Iris pigment epithelial cell (primary cell): ENCODE measurements at places on chromosomes 13 and 19.

- DNase-seq, result peak; percentile 15
Observed at GRCh38 chr13:24033527-24034302, 126.8 kb upstream of the SPATA13 start.

DNA sequence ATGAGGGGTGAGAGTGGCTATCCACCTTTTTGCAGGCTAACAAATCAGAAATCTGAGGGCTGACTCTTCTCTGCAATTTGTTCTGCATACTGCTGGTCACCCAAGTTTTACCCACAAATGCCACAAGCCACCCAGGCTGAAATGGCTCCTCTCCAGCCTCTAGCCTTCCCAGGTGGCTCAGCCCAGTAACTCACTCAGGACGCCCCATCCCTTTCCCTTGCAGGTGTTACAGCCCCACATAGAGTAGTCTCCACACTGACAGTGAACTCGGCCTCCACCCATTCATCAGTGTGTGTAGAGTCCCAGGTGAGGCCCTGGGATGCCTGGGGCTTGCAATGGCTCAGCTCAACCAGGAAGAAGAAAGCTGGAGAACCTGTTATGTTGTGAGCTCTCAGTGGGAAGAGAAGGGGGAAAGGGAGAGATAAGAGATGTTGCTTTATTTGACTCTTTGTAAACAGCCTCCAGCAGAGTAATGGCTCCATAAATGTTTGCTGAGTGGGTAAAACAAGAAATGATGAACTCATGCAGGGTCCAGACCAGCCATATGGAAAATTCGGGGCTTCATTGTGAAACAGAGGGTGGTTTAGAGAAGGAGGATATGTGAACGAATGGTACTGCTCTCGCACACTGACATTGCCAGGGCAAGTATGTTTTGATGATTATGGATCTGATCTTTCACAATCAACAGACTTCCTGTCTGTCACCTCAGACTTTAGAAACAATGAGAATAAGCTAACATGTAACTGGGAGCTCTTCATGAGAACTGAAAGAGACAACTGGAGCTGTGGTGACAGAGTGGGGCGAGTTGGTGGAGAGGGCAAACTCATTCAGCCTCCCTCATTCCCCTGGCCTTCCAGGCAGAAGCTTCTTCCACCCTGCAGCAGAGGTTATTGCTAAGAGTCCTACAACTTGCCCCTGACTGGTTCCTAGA, 74.2 kb upstream of the RFC3 start:
- DNase-seq, result peak; percentile 25

DNA sequence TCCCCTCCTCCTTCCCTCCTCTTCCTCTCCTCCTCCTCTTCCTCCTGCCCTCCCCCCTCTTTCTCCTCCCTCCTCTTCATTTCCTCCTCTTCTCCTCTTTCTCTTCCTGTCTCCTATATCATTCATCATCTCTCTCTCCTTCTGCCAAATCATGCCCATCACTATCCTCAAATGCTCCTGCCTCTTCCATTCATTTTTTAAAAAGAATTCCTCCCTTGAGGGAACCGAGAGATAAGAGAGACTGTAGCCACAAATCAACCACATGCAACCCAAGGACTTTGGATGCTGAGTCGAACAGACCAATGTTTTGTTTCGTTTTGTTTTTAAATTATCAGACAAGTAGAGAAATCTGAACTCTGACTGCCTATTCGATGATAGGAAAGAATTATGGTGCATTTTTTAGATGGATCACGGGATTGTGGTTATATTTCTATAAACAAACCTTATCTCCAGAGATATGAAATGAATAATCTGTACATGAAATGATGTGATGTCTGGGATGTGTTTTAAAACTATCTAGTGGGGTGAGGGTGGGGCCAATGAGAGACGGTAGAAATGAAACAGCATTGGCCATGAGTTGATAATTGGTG, 9.5 kb upstream of the ZNF541 start:
- peak; percentile 89 for DNase-seq

DNA sequence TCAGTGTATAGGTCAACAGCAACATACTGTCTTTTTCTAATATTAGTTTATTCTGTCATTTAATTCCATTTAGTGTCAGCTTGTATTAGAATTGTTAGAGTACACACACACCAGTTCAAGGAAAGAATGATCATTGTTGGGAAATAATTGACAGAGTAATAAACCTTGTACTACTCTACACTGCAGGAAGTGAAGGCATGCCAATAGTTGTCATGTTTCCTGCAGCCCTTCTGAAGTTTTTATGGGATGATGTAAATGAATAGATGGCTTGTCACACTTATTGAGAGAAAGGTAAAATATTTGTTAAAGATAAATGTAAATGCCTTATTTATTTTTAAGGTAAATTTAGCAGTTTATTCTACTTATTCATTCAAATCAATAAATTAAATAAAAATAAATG, 306.9 kb upstream of the KLHL1 start:
- no peak for DNase-seq

DNA sequence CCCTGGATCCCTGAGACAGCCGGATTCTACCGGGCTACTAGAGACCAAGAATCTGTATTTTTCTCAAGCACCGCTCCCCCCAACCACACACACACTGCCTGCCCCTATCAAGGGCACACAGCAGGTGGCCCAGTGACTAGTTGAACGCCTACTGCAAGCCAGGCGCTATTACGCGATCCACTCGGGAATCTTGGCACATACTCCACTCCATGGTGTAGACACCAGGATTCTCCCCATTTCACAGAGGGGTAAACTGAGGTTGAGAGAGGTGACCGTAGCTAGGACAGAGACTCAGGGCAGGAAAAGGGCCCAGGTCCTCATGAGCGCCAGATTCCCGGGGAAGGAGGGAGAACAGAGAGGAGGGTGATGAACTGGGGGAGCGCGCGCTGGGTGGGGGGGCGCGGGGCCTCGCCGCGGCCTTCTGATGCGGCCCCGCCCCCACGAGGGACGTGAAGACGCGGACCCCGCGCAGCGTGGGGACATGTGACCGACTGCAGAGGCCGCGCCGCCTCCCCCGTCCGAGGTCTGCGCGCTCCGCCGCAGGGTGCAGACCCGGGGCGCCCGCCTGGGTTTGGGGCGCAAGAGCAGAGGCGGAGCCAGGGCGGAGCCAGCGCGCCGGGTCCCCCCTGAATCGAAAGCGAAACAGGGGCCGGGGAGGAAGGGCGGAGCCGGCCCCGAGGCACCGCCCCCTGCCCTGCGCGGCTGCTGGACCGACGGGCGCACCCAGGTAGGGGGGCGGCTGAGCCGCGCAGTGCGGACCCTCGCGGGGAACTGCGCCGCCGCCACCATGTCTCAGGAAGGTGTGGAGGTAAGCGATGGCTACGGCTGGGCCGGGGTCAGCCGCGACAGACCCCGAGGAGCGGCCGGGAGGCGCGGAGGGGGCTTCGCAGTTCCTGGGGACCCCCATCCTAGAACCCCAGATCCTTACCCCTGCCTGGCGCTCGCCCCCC, at the start of gene SHFL:
Gene SHFL, plus strand, starts transcription at position 677 of the 950 bp plus-strand sequence. Its CDS starts 111 bp downstream, at position 788.
- DNase-seq, result peak; percentile 65
